Inflammatory macrophage treated with lipopolysaccharide for 1 hour (primary cell): ENCODE measurements at places on chromosomes 3 and 15.

GRCh38 chr15:92407916-92408315, 14.2 kb downstream of the ST8SIA2 start:
- no peak for DNase-seq

DNA sequence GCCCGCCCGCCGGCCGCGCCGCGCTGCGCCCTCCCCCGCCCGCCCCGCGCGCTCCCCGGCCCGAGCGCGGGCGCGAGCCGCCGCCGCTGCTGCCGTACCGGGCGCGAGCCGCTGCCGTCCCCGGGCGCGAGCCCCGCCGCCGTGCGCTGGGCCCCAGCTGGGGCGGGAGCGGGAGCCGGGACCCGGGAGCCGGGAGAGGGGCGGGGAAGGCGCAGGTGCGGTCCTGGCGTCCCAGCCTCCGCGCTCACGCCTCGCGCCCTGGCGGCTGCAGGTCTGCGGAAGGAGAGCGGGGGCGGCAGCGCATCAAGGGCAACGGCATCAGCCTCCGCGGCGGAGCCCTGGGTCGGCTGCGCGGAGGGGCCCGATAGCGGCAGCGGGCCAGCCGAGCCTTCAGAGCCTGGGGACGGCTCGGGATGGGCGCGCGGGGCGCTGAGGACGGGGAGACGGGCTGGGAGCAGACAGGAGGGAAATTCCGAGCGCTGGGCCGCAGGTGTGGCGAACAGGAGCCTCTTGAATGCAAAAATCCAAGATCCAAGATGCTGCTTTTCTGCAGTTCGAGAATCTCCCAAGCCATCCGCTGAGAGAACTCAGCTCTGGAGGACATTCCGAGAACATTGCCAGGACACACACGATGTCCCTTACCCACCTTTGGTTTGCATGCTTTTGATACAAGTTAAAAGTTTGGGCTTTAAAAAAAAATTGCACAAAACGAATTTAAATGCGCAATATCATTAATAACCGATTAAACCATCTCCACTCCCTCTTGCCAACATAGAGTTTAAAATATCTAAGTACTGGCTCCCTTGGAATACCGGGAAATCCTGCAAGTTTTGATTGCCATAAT, 251.1 kb downstream of the TJP1 start:
- DNase-seq: no peak

GRCh38 chr3:78668302-78668701, 1099.5 kb downstream of the ROBO1 start:
- DNase-seq: no peak

DNA sequence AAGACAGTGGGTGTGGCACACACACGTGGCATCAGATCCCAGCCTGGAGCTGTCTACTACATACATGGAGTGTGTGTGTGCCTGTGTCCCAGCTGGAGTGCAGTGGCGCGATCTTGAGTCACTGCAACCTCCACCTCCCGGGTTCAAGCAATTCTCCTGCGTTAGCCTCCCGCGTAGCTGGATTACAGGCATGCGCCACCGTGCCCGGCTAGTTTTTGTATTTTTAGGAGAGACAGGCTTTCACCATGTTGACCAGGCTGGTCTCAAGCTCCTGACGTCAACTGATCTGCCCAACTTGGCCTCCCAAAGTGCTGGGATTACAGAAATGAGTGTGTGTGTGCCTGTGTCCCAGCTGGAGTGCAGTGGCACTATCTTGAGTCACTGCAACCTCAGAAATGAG, 108.8 kb downstream of the IL12A start:
- no peak for DNase-seq

DNA sequence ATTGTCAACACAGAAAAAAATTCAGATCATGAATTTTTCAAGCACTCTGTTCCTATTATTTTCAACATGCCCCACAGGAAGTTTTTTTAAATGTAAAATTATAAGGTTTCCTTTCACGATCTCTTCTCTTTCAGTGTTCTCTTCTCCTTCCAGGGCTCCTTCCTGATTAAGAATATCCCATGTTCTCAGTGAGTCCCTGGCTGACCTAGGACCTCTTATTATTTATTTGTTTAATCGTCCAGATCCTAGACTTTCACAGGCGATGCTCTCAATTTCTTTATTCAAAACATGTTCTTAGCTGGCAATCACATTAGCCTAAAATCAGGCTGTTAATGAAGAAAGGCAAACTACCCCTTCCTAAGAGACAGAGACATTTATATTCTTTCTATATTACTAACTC, 124.3 kb downstream of the ABI3BP start:
- no peak for DNase-seq

- peak; percentile 51 for DNase-seq
Observed at GRCh38 chr3:185253645-185254410, at the start of gene EHHADH. EHHADH (minus strand) TSS chr3:185254049; CDS start chr3:185254022, 27 bp downstream.

- DNase-seq: no peak
Observed at GRCh38 chr3:107813026-107813425, 277.8 kb downstream of the CD47 start.

DNA sequence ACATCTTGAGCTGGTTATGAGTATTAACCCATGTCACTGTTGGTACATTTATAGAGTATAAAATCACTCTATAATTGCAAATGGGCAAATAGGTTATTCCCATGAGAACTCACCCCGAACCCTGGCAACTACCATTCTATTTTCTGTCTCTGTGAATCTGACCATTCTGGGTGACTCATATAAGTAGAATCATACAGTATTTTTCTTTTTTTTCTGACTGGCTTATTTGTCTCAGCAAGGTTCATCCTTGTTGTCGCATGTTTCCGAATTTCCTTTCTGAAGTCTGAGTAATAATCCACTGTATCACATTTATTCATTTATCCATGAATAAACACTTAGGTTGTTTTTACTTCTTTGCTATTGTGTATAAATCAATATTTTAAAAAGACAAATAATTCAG, 59.9 kb upstream of the CHRM5 start:
- no peak for DNase-seq

GRCh38 chr3:94643400-94643799, 580.5 kb downstream of the NSUN3 start:
- DNase-seq: no peak

DNA sequence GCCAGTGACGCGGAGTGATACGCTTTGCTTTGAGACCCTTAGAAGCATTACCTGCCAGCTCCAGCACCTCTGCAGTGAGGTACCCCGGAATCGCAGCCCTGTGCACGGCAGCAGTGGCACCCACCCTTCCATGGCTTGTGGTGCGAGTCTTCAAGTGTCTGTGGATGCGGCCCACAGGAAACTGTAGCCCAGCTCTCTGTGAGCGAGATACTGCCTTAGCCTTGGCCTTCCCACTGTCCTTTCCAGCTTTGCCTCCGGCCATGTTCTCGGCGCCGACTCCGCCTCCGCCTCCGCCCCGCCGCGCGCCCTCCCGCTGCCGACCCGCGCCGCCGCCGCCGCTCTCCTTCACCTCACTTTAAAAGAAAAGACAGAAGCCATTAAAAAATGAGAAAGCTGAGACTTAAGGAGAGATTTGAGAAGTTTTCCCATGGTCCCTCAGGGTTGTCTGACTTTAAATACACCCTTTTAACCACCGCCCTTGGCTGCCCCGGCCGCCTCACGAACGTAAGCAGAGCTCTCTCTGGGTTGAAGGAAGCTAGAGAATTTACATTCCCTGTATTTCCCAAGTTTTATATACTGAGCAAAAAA, 78.5 kb upstream of the FAM174B start:
- no peak for DNase-seq

- DNase-seq: no peak
Observed at GRCh38 chr3:133868186-133868585, 27.5 kb downstream of the RAB6B start.
